ENCODE measurements at places on chromosomes 7 and 10. TPM values are rescaled to one million over a fixed set of nuclear protein-coding genes. Genes with fewer than 3 reads are reported as not detected.

DNA sequence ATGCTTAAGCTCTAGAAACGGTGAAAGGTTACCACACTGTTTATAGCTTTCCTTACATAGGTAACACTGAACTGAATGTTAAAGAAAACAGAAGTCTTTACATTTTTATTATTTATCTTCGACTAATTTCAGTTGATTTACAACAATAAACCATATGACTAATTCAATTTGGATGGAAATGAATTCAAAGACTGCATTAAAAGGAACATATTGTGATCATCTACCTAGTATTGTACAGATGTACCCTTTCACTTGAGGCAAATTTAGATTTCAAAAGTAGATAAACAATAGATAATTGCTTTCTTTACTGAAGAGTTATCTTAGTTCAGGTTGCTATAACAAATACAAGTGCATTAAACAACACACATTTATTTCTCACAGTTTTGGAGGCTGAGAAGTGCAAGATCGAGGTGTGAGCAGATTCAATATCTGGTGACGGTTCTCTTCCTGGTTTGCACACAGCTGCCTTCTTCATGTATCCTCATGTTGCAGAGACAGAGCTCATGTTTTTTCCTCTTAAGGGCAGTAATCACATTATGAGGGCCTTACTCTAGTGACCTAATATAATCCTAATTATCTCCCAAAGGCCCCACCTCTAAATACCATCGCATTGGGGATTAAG lies 15.0 kb upstream of the ARMC3 start:
- H3K4me3 ChIP-seq = no peak overlapping the region
- no peaks in the 10 kb centered on the region for H3K4me1 ChIP-seq
- no peak for DNase-seq
- no peak overlapping the region for H3K27ac ChIP-seq
- H3K27me3 ChIP-seq = no peaks in the 10 kb centered on the region

- H3K27me3 ChIP-seq = peaks cover 11% of the 10 kb centered on the region
- H3K4me1 ChIP-seq = no peaks in the 10 kb centered on the region
- no peaks in the 10 kb centered on the region for H3K36me3 ChIP-seq
- H3K4me3 ChIP-seq = no peak overlapping the region
These were observed 5.8 kb downstream of the KIAA1217 start for GRCh38 chr10:24214762-24215161.

DNA sequence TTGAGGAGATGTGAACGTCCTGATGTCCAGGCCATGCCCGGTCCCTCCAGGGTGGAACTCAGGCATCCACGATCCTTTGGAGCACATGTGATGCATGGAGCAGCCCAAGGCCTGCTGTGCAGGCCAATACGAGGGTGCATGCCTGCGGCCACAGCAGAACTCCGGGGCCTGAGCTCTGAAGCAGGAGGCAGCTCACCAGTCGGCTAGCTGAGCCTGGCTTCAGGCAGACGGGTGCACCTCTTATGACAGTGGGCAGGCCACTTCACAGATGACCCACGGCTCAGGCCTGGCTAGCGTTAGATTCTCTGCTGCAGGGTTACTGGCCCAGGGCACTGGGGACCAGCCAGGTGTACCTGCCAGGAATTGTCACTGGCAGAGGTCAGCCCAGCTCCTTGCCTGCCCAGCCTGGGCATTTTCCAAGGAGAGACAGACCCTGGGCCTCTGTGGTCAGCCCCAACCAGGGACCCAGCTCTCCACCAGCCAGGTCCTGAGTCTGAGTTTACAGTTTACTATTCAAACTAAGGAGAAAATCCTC lies 29.6 kb upstream of the INPP5A start:
- H3K4me1 ChIP-seq = no peaks in the 10 kb centered on the region
- H3K27ac ChIP-seq = no peak overlapping the region
- no peaks in the 10 kb centered on the region for H3K27me3 ChIP-seq

- no peaks in the 10 kb centered on the region for H3K36me3 ChIP-seq
- no peak for DNase-seq
- no peaks in the 10 kb centered on the region for H3K4me1 ChIP-seq
These were observed 19.5 kb upstream of the MMP21 start for GRCh38 chr10:125795128-125795527.

GRCh38 chr10:63515002-63515763 lies 6.0 kb upstream of the REEP3 start:
- peaks cover 29% of the 10 kb centered on the region for H3K4me1 ChIP-seq
- H3K27me3 ChIP-seq = no peaks in the 10 kb centered on the region
- no peak for DNase-seq
- H3K4me3 ChIP-seq = no peak overlapping the region

- H3K4me3 ChIP-seq = no peak overlapping the region
- no peaks in the 10 kb centered on the region for H3K27me3 ChIP-seq
- no peaks in the 10 kb centered on the region for H3K36me3 ChIP-seq
- no peak for DNase-seq
- no peak overlapping the region for H3K27ac ChIP-seq
These were observed 1174.6 kb upstream of the C7orf33 start for GRCh38 chr7:147415991-147416390.

DNA sequence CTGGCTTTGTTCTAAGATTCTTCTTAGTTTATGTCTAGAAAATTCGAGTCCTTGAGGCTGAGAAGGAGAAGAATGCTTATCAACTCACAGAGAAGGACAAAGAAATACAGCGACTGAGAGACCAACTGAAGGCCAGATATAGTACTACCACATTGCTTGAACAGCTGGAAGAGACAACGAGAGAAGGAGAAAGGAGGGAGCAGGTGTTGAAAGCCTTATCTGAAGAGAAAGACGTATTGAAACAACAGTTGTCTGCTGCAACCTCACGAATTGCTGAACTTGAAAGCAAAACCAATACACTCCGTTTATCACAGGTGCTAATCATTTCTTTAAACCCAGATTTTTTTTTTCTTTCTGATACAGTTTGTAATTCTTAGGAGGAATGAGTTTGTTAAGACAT lies 6.7 kb downstream of the CEP55 start:
- no peak for DNase-seq
- H3K27me3 ChIP-seq = no peaks in the 10 kb centered on the region
- H3K4me3 ChIP-seq = no peak overlapping the region
- H3K4me1 ChIP-seq = peaks cover 3% of the 10 kb centered on the region
- H3K27ac ChIP-seq = no peak overlapping the region
- H3K36me3 ChIP-seq = peaks cover 19% of the 10 kb centered on the region

- H3K4me3 ChIP-seq = no peak overlapping the region
- H3K27ac ChIP-seq = no peak overlapping the region
- no peak for DNase-seq
- no peaks in the 10 kb centered on the region for H3K27me3 ChIP-seq
- H3K36me3 ChIP-seq = no peaks in the 10 kb centered on the region
These were observed 76.6 kb downstream of the CYP26A1 start for GRCh38 chr10:93150289-93150688.

GRCh38 chr10:129865413-129865812 lies 98.7 kb downstream of the EBF3 start:
- no peak overlapping the region for H3K4me3 ChIP-seq
- DNase-seq = no peak
- no peak overlapping the region for H3K27ac ChIP-seq
- no peaks in the 10 kb centered on the region for H3K36me3 ChIP-seq
- no peaks in the 10 kb centered on the region for H3K27me3 ChIP-seq

DNA sequence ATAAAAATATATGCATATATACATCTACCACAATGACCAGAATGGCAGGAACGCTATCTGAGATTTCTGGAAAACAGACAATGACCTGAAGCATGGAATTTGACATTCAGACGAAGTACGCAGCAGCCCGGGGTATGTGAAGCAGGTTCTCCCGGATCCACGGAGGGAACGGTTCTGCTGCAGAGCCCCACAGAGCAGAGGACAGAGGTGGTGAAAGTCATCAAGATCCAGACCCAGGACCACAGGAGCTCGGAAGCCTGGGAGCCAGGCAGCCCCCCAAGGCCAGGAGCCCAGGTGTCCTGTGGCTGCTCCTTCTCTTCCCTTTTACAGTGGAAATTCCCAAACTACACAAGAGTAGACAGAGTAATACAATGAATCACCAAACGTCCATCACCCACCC lies 42.1 kb upstream of the DNAAF5 start:
- no peak overlapping the region for H3K27ac ChIP-seq
- DNase-seq = no peak
- H3K4me1 ChIP-seq = no peaks in the 10 kb centered on the region
- no peak overlapping the region for H3K4me3 ChIP-seq
- no peaks in the 10 kb centered on the region for H3K27me3 ChIP-seq

GRCh38 chr10:110259317-110259716 lies 45.4 kb downstream of the SMNDC1 start:
- H3K4me1 ChIP-seq = no peaks in the 10 kb centered on the region
- H3K36me3 ChIP-seq = no peaks in the 10 kb centered on the region
- no peaks in the 10 kb centered on the region for H3K27me3 ChIP-seq
- no peak for DNase-seq

DNA sequence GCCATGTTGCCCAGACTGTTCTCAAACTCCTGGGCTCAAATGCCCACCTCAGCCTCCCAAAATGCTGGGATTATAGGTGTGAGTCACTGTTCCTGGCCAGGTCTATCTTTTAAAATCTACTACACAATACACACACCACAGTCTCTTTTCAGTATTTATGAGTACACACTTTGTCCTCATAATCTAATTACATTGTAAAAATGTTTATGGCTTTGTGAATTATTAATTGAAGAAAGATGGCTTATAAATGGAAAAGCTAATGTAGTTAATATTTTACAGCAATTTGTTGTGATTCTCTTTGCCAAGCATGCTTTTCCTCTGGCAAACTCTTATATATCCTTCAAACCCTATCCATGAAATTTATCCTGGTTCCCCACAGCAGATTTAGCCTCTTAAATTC lies 22.0 kb downstream of the LAMB4 start:
- H3K4me1 ChIP-seq = no peaks in the 10 kb centered on the region
- H3K27ac ChIP-seq = no peak overlapping the region
- no peaks in the 10 kb centered on the region for H3K36me3 ChIP-seq
- no peak for DNase-seq

GRCh38 chr10:1374511-1375345 lies 318.5 kb downstream of the WDR37 start:
- H3K36me3 ChIP-seq = no peaks in the 10 kb centered on the region
- no peak overlapping the region for H3K4me3 ChIP-seq
- H3K4me1 ChIP-seq = no peaks in the 10 kb centered on the region
- no peak overlapping the region for H3K27ac ChIP-seq
- DNase-seq = no peak
- H3K27me3 ChIP-seq = peaks cover 36% of the 10 kb centered on the region

GRCh38 chr7:16880554-16880953 lies 1.2 kb downstream of the AGR3 start:
- no peak overlapping the region for H3K4me3 ChIP-seq
- no peak overlapping the region for H3K27ac ChIP-seq
- no peak for DNase-seq
- H3K4me1 ChIP-seq = no peaks in the 10 kb centered on the region
- no peaks in the 10 kb centered on the region for H3K27me3 ChIP-seq

- H3K27me3 ChIP-seq = no peaks in the 10 kb centered on the region
- no peak for DNase-seq
- peaks cover 12% of the 10 kb centered on the region for H3K4me1 ChIP-seq
- no peak overlapping the region for H3K27ac ChIP-seq
- no peak overlapping the region for H3K4me3 ChIP-seq
These were observed 5.4 kb downstream of the ZC3HAV1 start for GRCh38 chr7:139104091-139104450.

DNA sequence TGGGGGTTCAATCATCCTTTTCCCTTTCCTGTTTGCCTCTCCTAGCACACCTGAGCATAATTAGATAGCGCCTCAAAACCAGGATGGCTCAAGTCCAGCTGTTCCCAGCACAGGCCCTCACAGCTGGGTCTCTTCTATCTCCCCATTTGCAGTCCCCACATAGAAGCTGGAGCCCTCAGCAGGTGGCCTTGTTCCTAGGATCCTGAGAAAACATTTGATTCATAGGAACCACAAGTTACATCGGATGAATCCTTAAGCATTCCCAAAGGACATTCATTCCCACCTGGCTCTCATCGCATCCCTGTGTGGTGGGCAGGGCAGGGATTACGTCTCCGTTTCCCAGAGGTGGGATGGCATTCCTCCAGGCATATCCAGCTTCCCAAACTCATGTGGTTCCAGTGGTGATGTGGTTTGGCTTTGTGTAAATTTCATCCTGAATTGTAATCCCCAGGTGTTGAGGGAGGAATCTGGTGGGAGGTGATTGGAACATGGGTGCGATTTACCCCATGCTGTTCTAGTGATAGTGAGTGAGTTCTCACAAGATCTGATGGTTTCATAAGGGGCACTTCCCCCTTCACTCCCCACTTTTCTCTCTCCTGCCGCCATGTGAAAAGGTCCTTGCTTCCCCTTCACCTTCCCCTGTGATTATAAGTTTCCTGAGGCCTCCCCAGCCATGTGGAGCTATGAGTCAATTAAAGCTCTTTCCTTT lies 49.8 kb upstream of the LEP start:
- H3K27me3 ChIP-seq = no peaks in the 10 kb centered on the region
- DNase-seq = no peak
- no peaks in the 10 kb centered on the region for H3K4me1 ChIP-seq
- H3K4me3 ChIP-seq = no peak overlapping the region

DNA sequence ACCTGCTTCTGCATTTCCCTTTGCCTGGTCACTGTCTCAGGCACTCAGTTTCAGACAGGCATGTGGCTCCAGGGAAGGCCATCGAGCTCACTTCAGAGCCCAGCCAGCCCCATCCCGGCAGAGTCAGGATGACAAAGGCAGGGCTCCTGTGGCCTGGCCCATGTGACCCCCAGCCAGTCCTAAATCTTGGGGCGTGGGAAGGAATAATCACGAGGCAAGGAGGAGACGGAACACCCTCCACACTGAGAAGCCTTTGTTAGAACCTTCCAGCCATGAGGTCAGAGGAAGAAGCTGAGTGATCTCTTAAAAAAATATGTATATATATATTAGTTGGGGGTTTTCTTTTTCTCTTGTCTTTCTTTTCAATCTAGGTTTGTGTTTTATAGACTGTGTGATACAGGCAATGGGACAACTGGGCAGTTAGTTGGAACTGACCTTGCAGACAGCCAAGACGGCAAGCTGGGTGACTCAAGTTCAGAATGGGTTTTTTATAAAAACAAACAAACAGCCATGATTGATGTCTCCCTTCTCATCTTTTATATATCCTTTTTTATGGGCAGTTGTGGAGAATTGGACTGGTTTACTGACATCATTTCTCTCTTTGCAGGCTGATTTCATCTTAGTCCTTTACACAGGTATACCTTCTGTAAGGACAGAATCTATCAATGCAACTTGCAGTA lies 60.8 kb downstream of the CHN2 start:
- no peaks in the 10 kb centered on the region for H3K4me1 ChIP-seq
- no peaks in the 10 kb centered on the region for H3K36me3 ChIP-seq
- H3K4me3 ChIP-seq = no peak overlapping the region
- no peak for DNase-seq
- H3K27ac ChIP-seq = no peak overlapping the region
- H3K27me3 ChIP-seq = no peaks in the 10 kb centered on the region

- no peaks in the 10 kb centered on the region for H3K27me3 ChIP-seq
- H3K4me3 ChIP-seq = no peak overlapping the region
- no peaks in the 10 kb centered on the region for H3K4me1 ChIP-seq
- H3K27ac ChIP-seq = no peak overlapping the region
- no peaks in the 10 kb centered on the region for H3K36me3 ChIP-seq
- DNase-seq = no peak
These were observed 76.2 kb upstream of the KIAA1217 start for GRCh38 chr10:24132741-24133140.

The VAX1 gene
- total RNA-seq = not detected

The LCOR gene
- total RNA-seq = 59.9 TPM

The CNTNAP2 gene
- 0.37 TPM for total RNA-seq

The GIMAP1 gene
- 0.10 TPM for total RNA-seq

The EBF3 gene
- 0.12 TPM for total RNA-seq

The TYSND1 gene
- 13.6 TPM for total RNA-seq

The SYT15 gene
- 1.6 TPM for total RNA-seq

The PRLHR gene
- not detected for total RNA-seq

The HSPA12A gene
- 19.8 TPM for total RNA-seq

The AOC1 gene
- total RNA-seq = 0.37 TPM

The ZNHIT1 gene
- total RNA-seq = 69.4 TPM

The ARHGEF35 gene
- 17.4 TPM for total RNA-seq

The TMEM209 gene
- 35.8 TPM for total RNA-seq

The ELN gene
- total RNA-seq = 0.17 TPM

The AKR1C3 gene
- total RNA-seq = 3.0 TPM
